ENCODE measurements at places on chromosomes 5 and 9.

- no peak for DNase-seq
Observed at GRCh38 chr9:104977168-104977567, 49.2 kb upstream of the ABCA1 start.

GRCh38 chr9:7226007-7226640, 468.4 kb downstream of the KDM4C start:
- no peak for DNase-seq

DNA sequence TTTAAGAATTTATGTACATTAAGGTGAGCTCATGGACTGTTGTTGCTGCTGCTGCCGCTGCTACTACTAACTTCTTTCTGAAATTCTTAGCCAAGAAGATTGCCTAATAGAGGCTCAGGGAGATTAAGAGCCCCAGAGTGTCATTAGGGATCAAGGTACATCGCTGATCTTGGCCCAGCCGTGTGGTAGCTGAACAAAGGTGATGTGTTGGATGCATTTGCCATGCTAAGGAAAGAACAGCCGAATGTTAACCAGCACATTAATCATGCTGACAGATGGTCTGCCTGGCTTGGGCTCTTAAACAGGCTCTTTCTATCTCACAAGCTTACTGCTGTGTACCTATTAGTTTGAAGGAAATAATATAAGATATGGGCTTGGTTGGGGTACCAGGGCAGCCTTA, 137.1 kb downstream of the KCTD16 start:
- no peak for DNase-seq

- DNase-seq = no peak
Observed at GRCh38 chr5:129216001-129216400, 121.5 kb downstream of the ISOC1 start.

DNA sequence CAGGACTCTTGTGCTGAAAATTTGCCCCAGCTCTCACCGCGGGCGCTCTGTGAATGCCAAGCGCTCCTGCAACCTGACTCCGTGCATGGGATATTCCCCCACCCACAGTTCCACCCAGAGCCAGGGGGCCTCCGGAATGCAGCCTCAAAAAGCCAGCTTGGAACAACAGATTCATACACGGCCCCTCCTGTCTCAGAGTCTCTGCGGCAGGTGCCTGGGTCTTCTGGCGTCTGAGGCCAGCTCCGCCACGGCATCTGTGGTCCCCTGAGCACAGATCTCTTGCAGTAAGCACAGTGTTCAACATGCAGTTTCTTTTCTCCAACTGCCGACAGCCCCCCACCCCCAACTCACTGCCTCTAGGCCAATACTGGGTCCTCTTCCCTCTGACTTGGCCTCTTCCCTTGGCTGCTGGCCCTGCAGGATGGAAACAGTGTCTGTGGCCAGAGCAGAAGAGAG, 355.7 kb upstream of the IRX2 start:
- DNase-seq = no peak

GRCh38 chr9:94611638-94612068, 18.0 kb upstream of the FBP2 start:
- no peak for DNase-seq

DNA sequence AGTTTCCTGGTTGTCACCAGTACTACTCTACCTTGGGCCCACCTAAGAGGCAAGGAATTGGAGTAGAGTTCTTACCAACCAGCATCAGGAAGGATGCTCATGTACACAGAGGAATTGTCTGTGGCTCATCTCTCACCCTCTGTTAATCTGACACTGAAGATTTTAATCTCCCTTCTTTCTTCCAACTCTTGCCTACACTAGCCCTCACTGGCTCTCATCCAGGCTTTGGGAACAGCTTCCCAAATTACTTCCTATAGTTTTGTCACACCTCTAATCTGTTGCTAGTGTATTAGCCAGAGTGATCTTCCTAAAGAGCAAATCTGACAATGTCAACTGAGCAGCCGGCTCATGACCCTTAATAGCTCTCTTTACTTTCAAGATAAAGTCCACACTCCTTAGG, 218.7 kb upstream of the TRIM32 start:
- DNase-seq = no peak

- peak; percentile 22 for DNase-seq
Observed at GRCh38 chr5:14675865-14676300, 11.4 kb downstream of the OTULIN start.

DNA sequence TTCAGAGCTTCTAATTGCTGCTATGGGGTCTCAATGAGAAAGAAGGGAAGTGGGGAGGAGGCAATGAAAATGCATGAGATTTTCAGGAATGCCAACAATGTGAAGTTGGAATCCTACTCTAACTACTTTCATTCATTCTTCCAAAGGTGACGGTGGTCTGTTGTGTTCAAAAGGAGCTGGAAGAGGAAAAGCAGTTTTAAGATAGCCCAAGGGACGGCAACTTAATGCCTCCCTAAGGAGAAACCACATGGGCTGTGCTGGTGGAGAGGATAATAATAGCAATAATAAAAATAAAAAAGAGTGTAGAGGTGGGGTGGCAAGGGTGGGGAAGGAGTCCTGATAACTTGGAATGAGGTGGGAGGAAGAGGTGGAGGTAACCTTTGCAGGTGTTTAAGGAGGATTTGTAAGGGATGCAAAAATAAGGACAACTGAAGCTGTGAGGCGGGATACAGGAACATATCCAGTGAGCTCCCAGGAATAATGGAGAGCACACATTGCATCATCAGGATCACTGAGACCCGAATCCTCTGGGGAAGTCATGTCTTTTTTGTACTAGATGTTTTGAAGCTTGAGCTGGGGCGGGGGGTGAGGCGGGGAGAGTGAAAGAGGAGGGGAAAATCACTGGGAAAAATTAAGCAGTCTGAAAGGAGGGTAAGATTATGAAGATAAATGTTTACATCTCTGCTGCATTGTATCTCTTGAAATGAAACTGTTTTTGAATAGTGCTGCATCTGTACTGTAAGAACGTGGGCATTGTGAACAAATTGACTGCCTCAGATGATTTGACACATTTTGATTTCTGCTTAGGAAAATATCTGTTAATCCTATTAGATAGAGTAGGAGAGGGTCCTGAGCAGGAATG, 120.1 kb upstream of the TMEM161B start:
- DNase-seq = no peak

DNA sequence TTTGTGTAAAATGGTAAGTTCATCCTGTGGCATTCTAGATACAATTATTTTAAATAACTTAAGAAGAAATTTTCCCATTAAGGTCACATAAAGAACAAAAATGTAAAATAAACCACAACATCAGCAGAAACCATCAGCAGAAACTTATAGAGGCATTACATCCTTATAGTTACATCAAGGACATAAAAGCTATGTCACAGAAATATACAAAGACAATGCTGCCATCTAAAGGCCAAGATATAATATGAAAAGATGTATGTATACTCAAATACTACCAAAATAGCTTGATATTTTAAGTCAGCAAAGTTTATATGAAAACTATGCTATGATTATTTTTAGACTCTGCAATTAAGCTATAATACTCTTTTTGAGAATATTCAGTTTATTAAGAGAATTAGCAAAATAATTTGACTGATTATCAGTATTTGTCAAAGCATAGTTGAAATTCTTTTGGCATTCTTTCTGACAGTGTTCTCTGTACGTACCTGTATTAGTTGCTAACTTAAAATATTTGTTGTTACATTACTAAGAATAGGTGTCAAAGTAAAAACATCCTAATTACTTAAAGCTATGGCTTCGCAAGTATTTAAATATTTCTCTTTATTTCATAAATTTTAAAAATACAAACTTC, 36.2 kb downstream of the FBXL17 start:
- DNase-seq = no peak
